Muscle of back (tissue), 13 donors: ENCODE measurements at places on chromosomes 3 and 15.

GRCh38 chr3:110576960-110577359, 494.7 kb upstream of the NECTIN3 start:
- peak; percentile 88 for DNase-seq

- DNase-seq, result no peak
Observed at GRCh38 chr3:149934524-149934923, 36.2 kb downstream of the PFN2 start.

GRCh38 chr3:61357902-61358301, 106.7 kb upstream of the FHIT start:
- DNase-seq, result no peak

DNA sequence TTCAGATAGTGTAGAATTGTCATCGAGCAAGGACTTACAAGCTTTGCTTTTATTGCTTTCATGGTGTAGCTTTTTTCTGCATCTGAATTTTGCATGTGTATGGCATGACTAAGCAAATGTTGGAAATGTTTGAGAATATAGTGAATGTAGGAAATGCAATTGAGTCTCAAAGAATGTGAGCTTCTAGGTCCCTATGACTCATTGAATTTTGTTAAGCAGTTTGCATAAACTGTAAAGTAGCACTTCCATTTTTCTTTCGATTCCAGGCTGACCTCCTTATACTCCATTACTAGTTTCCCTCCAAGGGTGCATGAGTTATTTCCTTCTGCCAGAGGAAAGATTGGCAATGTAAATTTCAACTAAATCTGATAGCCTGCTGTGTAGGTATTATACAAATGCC, 619.2 kb downstream of the DIPK2A start:
- no peak for DNase-seq

DNA sequence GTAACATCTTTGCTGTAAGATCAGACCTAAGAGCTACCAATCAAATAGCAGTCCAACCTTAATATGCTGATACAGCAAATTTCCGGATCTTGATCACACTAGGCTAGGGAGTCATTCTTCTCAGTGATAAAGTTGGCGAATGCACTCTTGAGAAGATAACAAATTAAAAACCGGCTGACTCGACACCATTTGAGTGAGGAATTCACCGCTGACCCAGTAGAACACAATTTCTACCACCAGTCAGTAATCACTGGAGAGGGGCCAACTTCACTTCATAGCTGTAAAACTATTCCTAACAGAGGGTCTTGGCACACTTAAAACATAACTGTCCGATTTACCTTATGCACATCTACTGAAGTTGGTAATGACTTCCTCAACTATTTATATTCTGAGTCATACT, 47.2 kb downstream of the MEIS2 start:
- DNase-seq, result no peak

- DNase-seq, result no peak
Observed at GRCh38 chr3:98793971-98794370, 30.8 kb downstream of the ST3GAL6 start.

GRCh38 chr15:55863911-55864310, 121.0 kb upstream of the PRTG start:
- no peak for DNase-seq

DNA sequence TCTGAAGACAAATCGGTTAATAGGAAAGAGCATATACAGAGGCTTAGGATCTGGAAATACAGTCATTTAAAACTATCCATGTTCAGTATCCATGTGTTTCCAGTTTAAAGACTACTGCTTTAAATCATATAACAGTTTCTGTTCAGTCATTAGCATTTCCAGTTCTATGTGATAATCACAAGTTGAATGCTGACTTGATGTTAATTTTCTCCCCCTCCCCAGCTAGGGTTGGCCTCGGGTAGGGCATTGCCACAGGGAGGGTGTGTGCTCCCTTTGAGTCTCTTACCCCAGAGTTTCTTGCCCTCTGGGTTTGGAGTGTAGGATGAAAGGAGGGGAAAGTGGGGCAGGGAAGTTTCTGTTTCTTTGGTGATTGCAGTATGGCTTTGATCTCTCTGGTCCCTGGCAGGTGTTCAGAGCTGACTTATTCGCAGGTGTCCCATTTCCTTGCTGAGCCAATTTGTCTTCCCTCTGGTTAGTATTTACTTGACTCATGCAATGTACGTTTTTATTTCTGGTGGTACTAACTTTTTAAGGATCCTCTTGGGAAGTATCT, 86.3 kb downstream of the SH3GL3 start:
- no peak for DNase-seq

DNA sequence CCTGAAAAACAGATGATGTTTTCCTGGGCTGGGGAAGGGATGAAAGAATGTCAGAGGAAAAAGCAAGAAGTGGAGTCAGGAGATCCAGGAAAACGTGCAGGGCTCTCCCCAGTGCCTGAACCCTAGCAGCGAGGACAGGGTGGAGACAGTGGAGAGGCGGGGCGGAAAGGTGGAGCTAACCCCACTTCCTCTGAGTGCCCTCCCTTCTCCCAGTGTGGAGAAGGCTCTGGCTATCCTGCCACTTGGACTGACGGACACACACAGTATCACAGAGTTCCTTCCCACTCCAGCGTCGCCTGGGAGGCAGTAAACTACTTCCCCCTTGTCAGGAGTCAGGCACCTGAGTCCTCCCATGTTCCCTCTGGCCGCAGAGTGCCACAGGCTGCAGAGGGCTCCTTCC, 125.3 kb upstream of the CHRNA7 start:
- DNase-seq, result no peak

GRCh38 chr3:188929137-188929536, 242.6 kb upstream of the TPRG1 start:
- no peak for DNase-seq

- DNase-seq, result no peak
Observed at GRCh38 chr3:107218864-107219269, 158.4 kb upstream of the CCDC54 start.

DNA sequence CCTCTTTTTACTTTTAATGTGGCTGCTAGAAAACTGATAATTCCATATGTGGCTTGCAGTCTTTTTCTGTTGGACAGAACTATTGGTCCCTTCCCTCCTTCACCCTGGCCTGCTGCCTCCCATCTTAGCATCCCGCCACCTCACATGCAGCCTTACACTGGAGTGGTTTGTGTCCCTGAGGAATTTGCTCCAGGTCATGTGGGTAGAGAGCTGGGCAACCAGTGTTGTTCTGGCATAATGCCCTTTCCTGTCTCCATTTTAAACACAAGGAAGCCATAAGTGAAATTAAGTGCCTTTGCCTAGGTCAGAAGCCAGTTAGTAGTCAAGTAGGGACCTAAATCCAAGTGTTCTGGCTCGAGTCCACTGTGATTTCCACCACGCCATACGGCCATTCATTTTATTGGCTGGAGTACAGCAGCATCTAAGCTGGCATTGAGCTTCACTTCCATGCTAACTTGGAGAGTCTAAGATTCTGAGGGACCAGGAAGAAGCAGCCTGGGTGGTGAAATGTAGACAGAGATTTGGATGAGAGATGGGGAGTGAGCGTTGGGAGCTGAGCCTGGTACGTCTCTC, 46.0 kb upstream of the PLXNA1 start:
- no peak for DNase-seq

- no peak for DNase-seq
Observed at GRCh38 chr3:193932136-193932535, 203.8 kb upstream of the HES1 start.
